ENCODE measurements at places on chromosomes 13 and 19.

- no peak for DNase-seq
Observed at GRCh38 chr19:47430041-47430802, 10.9 kb upstream of the MEIS3 start.

DNA sequence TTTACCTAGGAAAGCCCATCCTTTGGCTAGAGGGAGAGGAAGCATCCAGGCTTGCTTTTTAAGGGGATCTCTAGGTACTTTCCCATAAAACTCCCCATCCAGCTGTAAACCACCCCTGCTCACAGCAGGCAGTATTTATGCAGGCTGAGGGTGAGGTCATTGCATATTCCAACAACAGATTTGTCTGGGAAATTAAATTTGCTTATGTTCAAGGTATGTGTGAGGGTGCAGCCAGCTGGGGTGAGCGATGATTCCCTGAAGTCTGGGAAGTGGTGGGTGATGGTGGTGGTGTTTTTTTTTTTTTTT, 96.3 kb upstream of the C1QTNF9B start:
- no peak for DNase-seq

- no peak for DNase-seq
Observed at GRCh38 chr19:28535352-28535775, 677.6 kb downstream of the UQCRFS1 start.

DNA sequence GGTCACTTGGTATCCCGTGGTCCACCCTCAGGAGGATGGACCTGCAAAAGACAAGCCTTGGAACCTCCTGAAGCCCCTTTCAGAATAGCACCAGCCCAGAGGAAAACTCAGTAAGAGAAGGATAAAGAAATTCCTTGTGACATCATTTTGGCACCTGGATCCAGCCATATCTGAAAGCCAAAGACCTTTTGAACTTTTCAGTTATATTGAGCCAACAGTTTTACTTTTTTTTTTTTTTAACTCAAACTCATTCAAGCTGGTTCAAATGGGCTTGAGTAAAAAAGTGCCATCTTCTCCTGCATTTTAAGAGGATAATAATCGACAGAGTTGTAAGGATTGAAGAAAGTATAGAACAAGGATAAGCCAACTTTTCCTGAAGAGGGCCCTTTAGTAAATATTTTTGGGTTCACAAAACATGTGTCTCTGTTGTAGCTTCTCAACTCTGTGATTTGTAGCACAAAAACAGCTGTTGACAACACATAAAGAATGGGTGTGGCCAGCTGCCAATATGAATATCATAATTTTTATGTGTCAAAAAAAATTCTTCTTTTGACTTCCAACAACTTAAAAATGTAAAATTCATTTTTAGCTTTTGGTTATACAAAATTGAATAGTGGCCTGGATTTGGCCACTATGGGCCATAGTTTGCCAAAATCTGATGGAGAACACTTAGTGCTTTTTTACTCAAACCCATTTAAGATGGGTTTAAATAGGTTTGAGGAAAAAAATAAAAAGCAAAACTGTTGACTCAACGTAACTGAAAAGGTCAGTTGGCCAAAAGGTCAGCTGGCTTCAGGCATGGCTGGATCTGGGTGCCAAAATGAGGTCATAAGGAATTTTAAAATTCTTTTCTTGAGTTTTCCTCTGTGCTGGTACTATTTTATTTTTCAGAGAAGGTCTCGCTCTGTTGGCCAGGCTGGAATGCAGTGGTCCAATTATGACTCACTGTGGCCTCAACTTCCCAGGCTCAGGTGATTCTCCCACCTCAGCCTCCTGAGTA, 50.7 kb downstream of the ACSBG2 start:
- DNase-seq, result no peak

DNA sequence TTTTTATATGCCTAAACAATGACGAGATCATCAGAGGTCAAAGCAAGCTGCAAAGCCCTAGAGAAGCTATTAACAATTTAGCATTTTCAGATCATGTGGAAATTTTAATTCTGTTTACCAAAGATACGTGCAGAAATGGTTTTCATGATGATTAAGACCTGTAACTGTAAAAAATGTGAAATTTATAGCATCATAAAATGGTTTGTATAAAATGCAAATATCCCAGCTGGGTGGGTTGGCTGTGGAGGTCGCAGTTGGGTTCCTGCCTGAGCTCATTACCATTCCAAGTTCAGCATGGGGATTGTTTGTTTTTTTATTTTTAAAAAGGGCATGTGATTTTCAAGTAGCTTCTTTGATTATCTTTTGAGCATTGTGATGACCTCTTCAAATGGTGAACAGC, 47.9 kb upstream of the SIAH3 start:
- no peak for DNase-seq

DNA sequence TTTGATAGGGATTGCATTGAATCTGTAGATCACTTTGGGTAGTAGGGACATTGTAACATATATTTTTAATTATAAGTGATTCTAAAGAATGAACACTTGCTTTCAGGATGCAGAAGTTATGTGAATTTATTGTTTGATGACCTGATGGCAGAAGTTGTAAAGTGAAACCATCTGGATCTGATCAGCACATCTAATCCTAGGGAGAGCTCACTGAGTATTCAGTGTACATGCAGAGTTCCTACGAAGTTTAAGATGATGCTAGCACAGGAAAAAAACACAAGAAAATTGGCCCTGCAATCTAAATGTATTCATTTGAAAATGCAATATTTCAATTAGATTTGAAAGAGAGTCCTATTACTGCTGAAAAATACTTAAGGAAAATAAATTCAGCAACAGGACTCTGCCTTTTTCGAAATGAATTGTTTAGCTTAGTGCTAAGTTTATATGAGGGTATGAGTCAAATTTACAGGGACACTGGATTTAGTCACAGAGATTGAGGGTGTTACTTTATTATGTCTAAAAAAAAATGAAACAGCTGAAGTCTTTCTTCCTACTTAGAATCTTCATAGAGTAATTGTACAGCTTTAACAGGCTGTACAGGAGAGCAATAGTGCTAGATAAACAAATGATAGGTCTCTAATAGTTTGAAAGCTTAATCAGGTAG, 385.7 kb downstream of the DCT start:
- DNase-seq, result no peak

DNA sequence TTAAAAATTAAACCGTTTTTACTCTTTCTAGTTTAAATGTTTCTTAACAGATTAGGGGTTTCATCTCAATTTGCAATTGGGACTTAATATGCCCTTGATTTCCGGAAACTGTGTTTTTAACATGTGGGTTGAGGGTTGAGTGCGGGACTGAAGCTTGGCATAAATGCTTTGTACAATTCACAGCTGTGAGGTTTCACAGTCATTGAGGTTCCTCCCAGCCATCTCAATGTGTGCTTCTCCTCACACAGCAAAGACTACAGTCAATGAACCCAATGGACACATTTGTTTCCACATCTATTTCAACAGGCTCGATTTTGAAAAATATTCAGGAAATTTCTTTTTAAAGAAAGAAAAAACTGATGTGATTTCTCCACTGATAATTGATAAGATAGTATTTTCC, 328.6 kb downstream of the TBC1D4 start:
- DNase-seq, result no peak

DNA sequence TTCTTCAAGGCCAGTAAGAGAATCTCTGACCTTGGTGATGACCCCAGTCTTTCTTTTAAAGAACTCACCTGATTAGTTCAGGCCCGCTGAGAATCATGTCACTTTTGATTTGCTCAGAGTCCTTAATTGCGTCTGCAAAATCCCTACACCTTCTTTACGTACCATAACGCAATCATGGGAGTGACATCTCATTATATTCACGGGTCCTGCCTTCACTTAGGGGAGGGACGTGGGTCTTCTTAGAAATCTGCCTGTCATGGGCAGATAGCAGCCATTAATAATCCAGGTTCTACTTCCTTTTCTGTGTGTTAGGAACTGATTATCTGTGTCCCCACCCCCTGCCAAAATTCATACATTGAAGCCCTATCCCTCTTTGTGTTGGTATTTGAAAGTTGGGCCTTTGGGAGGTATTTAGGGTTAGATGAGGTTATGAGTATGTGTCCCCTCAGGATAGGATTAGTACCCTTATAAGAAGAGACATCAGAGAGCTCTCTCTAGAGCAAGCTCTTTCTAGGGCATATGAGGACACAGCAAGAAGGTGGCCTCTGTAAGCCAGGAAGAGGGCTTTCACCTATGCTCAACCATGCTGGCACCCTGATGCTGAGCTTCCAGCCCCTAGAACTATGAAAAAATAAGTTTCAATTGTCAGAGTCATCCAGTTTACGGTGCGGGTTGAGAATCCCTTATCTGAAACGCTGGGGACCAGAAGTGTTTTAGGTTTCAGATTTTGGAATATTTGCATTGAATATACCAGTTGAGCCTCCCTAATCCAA, 9.9 kb downstream of the TPP2 start:
- DNase-seq, result no peak

- DNase-seq, result no peak
Observed at GRCh38 chr13:69921156-69921555, 186.5 kb upstream of the ATXN8OS start.

DNA sequence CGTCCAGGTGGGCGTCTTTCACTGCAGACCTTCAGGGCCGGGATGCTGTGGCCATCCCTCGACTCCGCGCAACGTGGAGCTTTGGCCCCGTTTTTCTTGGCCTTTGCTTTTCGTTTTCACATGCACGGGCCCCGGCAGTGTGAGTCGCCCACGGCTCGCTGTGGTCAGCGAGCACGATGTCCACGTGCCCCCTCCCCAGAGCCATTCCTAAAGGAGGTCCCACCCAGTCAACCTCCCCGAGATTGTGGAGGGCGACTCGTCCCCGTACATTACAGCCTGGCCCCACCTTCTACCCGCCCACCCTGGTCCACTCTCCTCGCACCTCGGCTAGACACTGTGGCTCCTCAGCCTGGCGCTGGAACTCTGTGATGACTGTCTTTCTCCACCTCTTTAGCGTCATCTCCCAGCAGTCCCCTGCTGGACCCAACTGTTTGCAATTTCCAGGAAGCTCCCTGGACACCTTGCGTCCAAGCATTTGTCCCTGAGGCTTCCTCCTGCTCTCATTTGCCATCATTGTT, 405 bp downstream of the ZNF446 start:
- DNase-seq, result no peak

- no peak for DNase-seq
Observed at GRCh38 chr19:50943074-50943828, 9.6 kb downstream of the KLK5 start.

GRCh38 chr13:71775966-71776365, 91.0 kb downstream of the DACH1 start:
- no peak for DNase-seq

GRCh38 chr19:14473073-14473977, 1.8 kb downstream of the PTGER1 start:
- DNase-seq, result no peak

DNA sequence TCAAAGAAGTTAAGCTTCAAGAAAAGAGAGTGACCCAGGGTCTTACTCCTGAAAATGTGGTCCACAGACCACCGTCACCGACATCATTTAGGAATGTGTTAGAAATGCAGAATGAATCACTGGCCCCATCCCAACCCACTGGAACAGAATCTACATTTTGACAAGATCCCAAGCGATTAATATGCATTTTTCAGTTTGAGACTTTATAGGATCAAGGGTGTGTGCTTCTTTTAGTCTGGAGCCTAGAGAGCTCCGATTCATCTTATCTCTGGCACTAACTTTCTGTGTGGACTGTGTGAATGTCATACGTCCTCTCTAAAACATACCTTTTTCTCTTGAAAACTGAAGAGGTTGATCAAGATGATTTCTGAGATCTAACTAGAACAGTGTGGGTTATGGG, 484.8 kb downstream of the MYO16 start:
- DNase-seq, result no peak

- no peak for DNase-seq
Observed at GRCh38 chr13:35711909-35712308, 235.4 kb upstream of the MAB21L1 start.

- DNase-seq, result no peak
Observed at GRCh38 chr13:80400865-80401426, 60.0 kb upstream of the SPRY2 start.

DNA sequence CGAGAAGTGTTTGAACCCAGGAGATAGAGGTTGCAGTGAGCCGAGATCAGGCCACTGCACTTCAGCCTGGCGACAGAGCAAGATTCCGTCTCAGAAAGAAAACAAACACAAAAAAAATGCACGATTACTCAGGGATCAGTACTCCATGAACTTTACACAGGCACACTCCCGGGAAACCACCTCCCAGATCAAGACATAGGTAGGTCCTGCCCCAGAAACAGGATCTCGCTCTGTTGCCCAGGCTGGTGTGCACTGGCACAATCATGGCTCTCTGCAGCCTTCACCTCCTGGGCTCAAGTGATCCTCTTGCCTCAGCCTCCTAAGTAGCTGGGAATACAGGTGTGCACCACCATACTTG, 11.2 kb downstream of the VASP start:
- no peak for DNase-seq

GRCh38 chr13:39536274-39536673, 66.7 kb downstream of the LHFPL6 start:
- no peak for DNase-seq

GRCh38 chr19:1590641-1591397, 1.8 kb downstream of the MBD3 start:
- no peak for DNase-seq

- no peak for DNase-seq
Observed at GRCh38 chr19:9862938-9863337, 27.8 kb downstream of the PIN1 start.

DNA sequence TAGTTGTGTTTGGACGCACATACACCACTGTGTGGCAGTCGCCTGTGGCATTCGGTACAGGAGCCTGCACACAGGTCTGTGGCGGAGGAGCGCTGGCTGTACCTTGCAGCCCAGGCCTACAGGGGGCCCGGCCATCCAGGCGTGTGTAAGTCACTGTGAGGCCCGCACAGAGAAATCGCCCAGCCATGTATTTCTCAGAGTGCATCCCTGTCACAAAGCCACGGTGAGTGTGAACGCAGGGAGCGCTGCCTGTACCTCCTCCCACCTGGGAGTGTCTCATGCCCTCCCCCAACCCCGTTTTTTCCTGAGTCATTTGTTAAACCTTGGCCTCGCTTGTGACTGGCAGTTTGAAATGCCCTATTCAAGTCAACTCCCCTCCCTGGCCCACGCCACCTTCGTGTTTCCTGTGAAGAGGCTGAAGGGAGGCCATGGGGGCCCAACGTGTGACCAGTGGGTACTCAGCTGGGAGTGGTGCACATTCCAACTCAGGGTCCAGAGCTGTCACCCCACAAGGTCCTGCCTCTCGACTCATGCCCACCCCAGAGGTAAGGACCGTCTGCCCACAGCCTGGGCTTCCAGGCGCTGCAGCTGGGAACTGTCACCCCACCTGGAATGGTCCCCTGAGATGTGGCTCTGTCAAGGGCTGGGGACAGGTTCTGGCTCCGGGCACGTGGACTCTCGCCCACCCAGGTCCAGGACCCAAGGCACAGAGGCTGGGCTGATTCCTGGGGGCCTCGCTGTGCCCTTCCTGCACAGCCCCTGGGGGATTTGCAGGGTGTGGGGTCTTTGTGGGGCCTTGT, 11.6 kb upstream of the RASA3 start:
- DNase-seq, result no peak

- DNase-seq, result no peak
Observed at GRCh38 chr19:35458731-35459391, 10.8 kb downstream of the FFAR2 start.

Measured in stimulated activated CD4-positive, alpha-beta T cell treated with anti-CD3 and anti-CD28 coated beads, Interleukin-1b, Interleukin-23, amount 100 ng/mL, for 1 hour (primary cell).